ENCODE measurements at places on chromosomes 2 and 18. TPM values are rescaled to one million over a fixed set of nuclear protein-coding genes. Genes with fewer than 3 reads are reported as not detected.

The RAB27B gene
- 17.4 TPM for total RNA-seq

The DBI gene
- total RNA-seq: 47.8 TPM

The EVA1A gene
- 0.36 TPM for total RNA-seq

The PJVK gene
- total RNA-seq: 3.3 TPM

The MEP1B gene
- total RNA-seq: 0.54 TPM

The ELOA2 gene
- total RNA-seq: not detected

The IL36G gene
- total RNA-seq: not detected

The HOXD1 gene
- total RNA-seq: not detected

The ZNF892 gene
- total RNA-seq: 30.4 TPM

The GLB1L gene
- total RNA-seq: 4.4 TPM

The RBM43 gene
- total RNA-seq: 3.8 TPM

The SLC8A1 gene
- total RNA-seq: 71.5 TPM

The TWIST2 gene
- 1.3 TPM for total RNA-seq

The ALPI gene
- total RNA-seq: not detected

The KATNAL2 gene
- total RNA-seq: 5.0 TPM

The ADAM23 gene
- 29.3 TPM for total RNA-seq

The CCBE1 gene
- 4.3 TPM for total RNA-seq

The FBLN7 gene
- total RNA-seq: 5.3 TPM

The HNRNPA3 gene
- 110 TPM for total RNA-seq

The EMILIN1 gene
- total RNA-seq: 2.4 TPM

The ALPP gene
- total RNA-seq: not detected

The VIT gene
- 3.4 TPM for total RNA-seq

The ZC3H6 gene
- 25.8 TPM for total RNA-seq

The VAMP5 gene
- total RNA-seq: 6.7 TPM

The MC4R gene
- total RNA-seq: 0.54 TPM

The CDH19 gene
- total RNA-seq: 0.09 TPM

The RTN4 gene
- total RNA-seq: 362 TPM
